ENCODE measurements at places on chromosomes 16 and 17.

- DNase-seq: no peak
These were observed 122.5 kb downstream of the CYLD start for GRCh38 chr16:50864386-50864785.

GRCh38 chr17:40541060-40541872 lies 24.0 kb downstream of the CCR7 start:
- no peak for DNase-seq

DNA sequence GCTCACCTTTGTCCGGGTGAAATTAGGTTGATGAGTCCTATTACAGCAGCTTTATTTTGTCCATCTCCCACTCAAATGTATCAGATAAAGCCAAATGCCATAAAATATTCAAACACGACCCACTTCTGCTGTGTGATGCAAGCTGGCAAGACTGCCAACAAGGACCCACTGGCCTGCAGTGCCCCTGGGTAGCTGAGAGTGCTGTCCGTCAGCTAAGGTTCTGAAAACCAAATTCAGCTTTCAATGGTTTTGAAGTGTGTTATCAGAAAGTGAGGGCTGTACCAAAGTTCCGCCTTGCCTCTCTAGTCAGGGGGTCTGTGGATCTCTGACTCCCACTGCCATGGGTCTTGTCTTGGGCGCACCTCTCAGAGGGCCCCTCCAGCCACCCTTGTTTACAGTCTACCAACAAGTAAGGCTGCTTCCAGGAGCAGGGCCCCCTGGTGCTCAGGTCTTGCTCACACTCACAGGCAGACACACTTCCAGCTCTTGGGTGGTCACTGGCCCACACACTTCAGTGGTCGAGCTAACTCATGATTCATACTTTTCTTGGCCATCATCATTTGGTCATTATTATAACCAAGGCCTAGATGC lies 10.5 kb upstream of the CCDC182 start:
- DNase-seq: no peak

GRCh38 chr16:995087-995486 lies 13.5 kb downstream of the SOX8 start:
- DNase-seq: no peak

DNA sequence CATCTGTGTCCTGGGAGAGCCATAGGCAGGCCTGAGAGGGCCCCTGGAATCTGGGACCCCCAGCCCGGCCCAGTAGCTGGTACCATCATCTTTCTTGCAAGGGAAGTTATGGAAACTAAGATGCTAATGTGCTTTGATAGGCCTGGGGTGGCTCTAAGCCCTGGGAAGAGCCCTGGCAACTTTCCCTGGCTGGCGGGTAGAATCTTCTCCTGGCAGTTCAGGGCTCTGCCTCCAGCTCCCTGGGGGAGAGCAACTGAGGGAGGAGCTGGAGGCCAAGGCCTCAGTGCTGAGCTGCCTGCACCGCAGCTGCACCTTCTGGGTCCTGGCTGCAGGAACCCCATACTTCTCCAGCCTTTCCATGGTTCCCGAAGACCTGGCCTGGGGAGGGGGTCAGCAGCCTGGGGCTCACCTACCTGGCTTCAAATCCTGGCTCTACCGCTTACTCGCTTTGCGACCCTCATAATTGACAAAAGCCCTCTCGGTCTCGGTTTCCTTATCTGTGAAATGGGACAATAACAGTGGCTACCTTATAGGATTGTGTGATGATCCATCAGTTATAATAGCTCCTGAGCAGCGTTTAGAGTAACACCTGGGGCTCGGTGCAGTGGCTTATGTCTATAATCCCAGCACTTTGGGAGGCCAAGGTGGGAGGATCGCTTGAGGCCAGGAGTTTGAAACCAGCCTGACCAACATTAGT lies 333.7 kb downstream of the SEC14L1 start:
- no peak for DNase-seq

GRCh38 chr16:27219161-27219560 lies 15.8 kb downstream of the KDM8 start:
- DNase-seq: no peak

GRCh38 chr17:39867084-39867879 lies 720 bp upstream of the ZPBP2 start:
- DNase-seq: no peak

DNA sequence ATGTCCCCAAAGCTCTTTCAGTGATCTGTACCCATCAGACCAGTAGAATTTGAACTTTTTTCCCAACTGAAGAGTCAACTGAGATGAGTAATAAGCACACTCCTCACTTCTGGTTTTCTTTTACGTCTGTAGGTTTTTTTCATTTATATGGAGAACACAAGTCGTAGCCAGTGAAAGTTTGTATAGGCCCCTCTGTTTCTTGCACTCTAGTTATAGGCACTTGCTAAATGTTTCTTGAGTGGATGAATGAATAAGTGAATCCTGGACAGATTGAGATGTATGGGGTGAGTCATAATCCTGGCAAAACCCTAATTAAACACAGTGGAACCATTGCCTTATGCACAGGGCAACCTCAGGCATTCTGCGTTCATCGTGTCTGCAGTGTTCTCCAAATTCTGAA lies 193.7 kb upstream of the TBX2 start:
- no peak for DNase-seq

GRCh38 chr17:57455063-57455914 lies 199.0 kb downstream of the MSI2 start:
- no peak for DNase-seq

DNA sequence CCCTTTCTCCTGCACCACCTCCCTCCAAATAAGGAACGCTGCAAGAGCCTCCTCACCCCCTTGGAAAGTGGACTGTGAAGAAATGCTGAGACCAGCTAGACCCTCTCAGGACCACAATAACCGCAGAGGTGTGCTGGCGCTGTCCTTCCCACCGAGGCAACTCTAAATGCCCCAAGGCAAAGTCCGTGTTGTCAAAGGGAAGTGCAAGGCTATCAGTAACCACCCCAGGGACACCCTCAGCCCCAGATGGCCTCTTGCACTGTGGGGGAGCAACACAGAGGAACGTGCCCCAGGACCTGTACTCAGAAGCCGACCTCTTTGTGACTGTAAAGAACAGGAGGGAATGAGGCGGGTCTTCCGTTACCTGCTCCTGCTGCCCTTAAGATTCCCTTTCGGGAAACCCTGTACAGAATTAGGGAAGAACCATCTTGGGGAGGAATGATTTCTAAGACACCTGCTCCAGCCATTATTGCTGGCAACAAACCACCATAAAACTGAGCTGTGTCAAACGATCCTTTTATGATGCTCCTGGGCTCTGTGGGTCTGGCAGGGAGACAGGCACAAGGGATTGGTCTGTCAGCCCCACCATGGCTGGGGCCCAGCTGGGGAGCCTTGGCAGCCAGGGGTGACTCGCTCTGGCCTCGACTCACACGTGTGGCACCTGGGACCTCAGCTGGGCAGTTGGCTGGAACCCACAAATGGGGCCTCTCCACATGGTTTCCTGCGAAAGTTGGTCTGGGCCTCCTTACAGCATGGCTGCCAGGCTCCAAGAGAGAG lies 14.6 kb upstream of the MED9 start:
- no peak for DNase-seq

DNA sequence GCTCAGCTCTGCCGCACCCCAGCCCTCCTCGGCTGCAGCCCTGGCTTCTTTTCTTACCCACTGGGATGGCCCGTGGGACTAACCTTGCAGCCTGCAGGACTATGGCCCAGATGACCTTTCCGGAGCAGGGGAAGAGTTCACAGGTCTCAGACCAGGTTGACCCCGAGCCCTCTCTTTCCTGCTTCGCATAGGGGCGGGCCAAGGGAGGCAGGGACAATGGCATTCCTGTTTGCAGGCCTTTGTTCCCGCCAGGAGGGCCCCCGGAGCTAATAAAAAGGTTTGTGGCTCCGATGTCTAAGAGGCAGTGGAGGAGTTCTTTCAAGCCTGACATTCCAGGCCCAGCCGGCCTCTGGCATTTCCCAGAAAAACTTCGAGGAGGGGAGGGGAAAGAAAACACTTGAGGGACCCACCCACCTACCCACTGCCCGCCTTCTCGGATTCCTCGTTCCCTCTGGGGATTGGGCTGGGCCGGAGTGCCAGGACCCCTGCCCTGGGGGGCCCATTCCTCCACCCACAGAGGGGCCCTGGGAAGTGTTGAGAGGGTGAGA lies 5.8 kb upstream of the SOCS3 start:
- peak; percentile 79 for DNase-seq

GRCh38 chr17:10754109-10754508 lies 24.3 kb upstream of the TMEM220 start:
- DNase-seq: peak; percentile 37

DNA sequence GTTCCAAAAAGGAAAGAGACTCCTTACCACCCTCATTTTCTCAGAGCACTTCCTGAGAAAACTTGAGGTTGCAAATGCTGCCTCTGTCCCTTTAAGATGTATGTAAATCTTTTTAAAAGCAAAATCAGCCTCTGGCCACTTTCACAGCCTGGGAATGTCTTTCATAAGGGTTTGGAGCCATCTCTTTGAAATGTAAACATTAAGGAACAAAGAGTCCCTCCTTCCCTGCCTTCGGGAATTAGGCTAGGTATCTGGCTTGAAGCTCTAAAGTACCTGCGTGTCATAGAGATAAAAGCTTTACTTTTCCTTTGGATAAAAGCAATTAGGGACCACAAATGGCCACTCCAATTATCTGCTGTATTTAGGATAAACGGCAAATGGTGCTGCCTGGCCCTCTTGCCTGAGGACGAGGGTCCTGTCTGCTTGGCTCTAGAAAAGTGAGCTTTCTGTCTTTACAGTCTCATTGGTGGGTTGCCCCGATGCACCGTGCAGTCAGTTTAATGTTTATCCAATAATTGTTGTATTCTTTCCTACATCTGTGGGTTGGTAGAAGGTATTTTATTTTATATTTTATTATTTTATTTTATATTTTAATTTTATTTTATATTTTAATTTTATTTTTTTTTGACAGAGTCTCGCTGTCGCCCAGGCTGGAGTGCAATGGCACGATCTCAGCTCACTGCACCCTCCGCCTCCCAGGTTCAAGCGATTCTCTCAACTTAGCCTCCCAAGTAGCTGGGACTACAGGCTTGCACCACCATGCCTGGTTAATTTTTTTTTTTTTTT lies 23.9 kb downstream of the NLRC3 start:
- DNase-seq: no peak

GRCh38 chr17:31900877-31901276 lies 631 bp downstream of the UTP6 start:
- DNase-seq: no peak

- DNase-seq: no peak
These were observed 138.4 kb upstream of the GSE1 start for GRCh38 chr16:85474621-85475217.

GRCh38 chr17:55722742-55723487 lies at the start of gene TMEM100:
TSS of gene TMEM100 (minus strand) at chr17:55722864. CDS start at chr17:55721070, 1,794 bp downstream.
- no peak for DNase-seq

- DNase-seq: no peak
These were observed 29.6 kb downstream of the ACSF3 start for GRCh38 chr16:89123001-89123830.

DNA sequence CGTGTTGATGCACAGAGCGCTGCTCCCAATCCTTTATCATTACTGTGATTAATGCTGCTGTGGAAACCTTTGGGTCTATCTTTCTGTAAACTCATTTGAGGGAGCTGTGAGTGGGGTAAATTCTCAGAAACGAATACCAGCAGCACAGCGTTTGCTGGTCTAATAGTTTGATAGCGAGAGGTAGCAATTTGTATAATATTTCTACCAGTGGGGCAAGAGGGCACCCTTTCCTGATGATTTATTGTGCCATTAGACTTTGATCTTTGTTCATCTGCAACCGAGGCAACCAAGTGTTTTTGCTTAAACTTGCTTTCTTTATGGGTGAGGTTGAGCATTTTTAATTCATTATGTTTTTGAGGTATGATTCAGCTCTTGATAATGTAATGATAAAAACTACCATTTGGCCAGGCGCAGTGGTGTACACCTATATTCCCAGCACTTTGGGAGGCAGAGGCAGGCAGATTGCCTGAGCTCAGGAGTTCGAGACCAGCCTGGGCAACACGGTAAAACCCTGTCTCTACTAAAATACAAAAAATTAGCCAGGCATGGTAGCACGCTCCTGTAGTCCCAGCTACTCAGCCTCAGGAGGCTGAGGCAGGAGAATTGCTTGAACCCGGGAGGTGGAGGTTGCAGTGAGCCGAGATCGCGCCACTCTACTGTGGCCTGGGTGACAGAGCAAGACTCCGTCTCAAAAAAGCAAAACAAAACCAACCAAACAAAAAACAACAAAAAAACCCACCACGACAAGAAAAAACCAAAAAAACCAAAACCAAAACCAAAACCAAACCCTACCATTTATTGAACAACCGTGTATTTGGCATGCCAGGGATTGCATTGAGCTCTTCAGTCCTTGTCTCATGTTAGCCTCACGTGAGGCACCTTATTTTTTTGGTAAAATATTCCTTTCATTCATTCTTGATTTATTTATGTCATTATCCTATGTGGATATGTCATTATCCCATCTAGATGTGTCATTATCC lies 81.5 kb downstream of the PLCG2 start:
- no peak for DNase-seq

DNA sequence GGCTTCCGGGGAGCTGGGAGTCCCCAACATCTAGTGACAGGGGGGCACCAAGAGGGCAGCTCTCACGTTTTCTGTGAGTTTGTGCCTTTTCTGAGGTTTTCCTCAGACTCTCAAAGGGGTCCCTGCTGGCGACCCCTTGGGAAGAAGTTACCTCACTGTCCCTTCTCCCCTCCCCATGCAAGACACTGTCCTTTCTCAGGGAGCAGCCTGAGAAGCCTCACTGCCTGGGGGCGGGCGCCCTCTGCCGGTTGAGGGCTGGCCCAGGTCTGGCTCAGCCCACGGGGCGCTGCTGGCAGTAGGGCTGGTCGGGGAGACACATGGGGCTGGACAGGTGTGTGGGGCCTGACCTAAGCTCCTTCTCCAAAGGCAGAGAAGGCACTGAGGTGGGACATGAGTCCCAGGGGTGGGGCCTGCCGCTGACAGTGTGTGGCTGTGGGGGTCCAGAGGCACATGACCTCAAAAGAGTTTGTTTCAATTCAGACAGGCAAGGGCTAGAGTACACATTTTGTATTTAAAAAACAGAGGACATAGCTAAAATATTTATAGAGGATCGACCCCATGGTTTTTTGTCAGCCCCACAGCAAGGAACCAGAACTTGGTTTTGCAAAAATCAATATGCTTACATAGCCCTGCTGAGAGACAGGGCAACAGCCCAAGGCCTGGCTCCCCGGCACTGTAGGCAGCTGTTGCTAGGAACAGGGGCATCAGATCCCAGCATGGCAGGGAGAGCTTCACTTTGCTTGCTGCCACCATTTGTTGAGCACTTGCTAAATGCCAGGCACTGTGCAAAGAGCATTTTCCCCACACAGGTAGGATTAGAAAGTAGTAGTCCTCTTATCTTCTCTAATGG lies 18.5 kb upstream of the ALDH3A1 start:
- peak; percentile 89 for DNase-seq

GRCh38 chr17:71681427-71682173 lies 439.2 kb upstream of the SOX9 start:
- DNase-seq: no peak

- DNase-seq: no peak
These were observed 14.0 kb upstream of the RBFOX3 start for GRCh38 chr17:79624718-79625478.
